AG08395 (cell line): ENCODE measurements at places on chromosomes 12 and 14.
A peak's percentile ranks its signal among the peaks of the same experiment; 100 is the strongest.

DNA sequence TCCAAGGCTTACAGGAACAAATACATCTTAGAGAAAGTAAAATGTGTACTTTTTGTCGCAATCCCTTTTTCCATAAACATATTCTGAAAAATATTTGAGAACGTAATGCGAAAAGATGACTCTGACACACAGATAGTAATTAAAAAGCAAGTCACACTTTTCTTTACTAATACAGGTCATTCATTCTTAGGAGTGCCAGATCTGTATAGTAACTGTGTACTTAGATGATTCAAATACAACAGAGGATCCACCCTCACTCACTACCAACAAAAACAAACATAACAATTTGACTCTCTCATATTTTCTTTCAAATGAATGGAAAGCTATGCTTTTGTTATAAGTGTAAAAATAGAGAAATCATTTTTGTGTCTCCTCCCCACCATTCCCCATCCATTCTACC is 795.4 kb downstream of the SLC6A15 start:
- no peak for DNase-seq

DNA sequence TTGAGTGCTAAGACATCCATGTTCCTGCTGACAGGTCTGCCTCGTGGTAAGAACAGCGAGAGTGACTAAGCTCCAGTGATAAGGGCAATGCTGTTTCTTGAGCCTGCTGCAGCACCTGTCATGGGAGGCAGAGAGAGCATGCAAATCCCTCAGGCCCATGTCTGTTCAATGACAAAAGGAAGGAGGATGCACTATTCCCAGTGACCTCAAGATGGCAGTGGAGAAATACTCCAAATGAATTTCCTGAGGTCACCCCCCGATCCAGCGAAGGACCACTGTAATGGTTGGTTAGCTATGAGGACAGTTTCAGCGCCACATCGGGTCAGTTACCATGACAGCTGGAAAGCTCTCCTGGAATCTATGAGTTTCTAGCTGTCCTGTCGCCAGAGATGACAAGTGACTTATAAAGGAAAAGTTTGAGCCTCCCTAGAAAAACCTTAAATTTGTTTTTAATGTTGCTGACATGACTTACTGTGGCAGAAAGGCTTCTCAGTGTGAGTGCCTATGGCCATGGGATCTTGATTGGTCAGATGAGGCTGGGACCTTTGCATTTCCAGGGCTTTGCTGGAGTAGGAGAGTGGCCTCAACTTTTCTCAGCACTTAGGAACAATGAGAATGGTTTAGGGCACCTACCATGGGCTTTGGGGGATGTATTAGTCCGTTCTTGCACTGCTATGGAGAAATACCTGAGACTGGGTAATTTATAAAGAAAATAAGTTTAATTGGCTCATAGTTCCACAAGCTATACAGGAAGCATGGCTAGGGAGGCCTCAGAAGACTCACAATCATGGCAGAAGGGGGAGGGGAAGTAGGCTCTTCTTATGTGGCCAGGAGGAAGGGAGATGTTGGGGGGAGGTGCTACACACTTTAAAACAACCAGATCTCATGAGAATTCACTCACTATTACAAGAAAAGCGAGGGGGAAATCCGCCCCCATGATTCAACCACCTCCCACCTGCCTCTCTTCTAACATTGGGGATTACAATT is 88.0 kb upstream of the TMEM260 start:
- peak; percentile 38 for DNase-seq

GRCh38 chr14:29865299-29865698 is 62.3 kb downstream of the PRKD1 start:
- no peak for DNase-seq

GRCh38 chr12:46811185-46811584 is 14.6 kb downstream of the SLC38A4 start:
- DNase-seq, result no peak

DNA sequence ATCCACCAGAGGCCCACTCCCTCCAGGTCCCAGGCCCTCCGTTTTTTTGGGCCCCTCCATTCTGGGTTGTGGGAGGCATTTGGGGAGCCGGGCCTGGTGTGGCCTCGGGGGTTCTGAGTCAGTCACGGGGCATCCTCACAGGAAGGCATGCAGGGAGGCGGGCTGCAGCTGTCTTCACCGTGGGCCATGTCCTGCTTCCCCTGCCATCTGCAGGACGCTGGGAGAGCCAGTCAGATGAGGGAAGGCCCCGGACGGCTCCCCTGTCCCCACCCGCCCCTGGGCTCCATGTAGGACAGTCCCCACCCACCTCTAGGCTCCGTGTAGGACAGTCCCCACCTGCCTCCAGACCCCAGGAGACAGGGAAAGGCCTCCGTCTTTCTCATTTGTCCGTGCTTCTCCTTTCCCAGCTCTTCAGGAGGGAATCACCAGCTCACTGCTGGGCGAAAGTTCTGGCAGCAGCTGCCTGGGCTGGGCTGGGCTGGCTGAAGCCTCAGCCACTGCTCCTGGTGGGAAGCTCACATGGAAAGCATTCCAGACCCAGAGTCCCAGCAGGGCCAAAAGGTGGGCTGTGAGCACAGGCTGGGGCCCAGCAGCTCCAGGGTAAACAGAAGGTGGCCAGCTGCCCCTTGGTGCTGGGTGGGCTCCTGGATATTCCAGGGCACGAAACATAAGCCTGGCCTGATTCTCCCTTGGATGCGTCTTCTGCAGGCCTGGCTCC is 217.8 kb downstream of the KIF26A start:
- DNase-seq, result no peak

DNA sequence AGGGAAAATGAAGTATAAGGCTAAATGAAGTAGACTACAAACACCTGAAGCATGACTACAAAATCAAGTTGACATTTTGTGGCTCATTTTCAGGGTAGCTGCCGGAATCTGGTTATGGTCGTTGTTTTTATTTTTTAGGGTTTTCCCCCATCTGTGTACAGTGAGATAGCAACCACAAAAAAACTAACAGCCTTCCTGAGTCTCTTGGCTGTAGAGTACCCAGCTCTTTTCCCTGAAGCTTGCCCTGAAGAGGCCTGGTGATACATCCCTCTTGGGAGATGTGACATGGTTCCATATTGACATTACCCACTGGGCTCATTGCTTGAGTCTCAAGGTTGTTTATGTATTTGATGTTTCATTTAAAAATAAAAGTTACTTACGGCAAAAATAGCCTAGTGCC is 424.0 kb downstream of the ZFP36L1 start:
- no peak for DNase-seq

DNA sequence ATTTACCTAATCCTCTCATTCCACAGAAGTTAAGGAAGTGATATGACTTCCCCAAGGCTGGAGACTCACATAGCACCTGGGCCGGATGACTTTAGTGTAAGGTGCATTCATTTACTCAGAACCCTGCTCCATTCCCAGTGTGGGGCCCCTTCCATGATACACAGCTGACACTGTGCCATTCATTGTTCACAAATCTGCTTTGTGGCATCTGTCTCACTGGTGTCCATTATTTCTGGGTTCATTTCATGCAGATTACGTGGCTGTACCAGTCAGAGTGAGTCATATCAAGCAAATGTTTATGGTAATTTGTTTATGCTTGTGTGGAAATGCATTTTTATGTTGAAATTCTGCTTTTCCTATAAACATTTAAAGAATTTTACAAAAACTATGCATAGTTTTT is 5.2 kb downstream of the ANO4 start:
- DNase-seq, result peak; percentile 24

DNA sequence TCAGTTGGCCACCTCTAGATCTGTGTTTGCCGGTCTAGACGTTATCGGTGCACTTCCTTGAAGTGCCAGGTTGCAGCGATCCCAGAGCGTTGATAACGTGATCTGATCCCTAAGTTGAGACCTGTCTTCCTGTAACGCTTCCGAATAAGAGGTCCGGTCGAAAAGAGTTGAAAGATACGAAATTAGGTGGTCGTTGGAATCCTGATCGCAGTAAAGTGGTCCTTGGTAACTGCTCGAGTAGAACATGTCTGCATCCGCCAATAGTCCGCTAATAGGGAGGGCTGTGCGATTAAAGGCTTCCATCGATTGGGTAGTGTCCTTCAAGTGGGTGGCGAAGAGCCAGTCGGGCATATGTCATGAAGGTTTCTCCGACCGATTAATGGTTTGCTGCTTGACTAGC is 2.7 kb downstream of the SRSF5 start:
- no peak for DNase-seq

DNA sequence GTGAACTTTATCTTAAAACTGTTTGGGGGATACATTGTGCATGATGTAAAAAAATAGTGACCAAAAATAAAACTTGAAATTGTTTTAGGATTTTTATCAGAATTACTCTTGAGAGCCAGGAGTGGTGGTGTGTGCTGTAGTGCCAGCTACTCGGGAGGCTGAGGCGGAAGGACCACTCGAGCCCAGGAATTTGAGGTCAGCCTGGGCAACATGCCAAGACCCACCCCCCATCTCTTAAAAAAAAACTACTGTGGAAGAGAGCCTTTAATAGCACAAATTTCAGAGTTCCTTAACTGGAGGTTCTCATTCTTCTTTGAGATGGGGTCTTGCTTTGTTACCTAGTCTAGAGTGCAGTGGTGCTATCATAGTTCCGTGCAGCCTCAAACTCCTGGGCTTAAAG is 21.5 kb downstream of the CPSF2 start:
- DNase-seq, result no peak

DNA sequence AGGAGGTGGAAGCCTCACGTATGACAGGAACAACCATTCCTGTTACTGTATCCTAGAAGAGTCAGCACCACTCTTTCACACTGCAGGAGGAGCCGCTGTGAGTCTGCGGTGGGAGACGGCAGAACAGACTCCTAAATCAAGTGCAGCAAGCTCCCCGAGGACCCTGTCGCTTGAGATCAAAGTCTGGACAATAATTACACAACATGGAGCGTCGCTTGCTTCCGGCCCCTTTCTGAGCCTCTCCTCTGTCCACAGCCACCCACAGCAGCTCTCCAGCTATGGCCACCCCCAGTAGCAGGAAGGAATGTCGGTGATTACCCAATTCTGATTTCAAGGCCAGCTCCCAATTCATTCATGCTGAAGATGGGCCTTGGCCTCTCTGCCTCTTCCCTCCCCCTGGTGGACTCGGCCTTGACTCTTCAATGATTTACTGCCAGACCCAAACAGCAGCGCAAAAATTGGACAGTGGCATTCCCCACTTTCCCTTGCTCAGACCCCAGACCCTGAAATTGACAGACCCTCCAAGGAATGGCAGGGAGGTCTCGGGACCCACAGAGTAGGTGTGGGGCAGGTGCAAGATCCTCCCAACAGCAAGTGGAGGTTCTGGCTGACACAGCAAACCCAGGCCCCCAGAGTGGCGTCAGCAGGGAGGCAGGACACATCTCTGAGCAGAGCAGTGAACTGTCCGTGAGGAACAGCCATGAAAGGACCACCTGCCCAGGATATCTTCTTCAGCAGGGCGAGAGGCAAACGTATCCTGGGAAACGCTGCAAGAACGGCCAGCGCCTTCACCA is 272.7 kb upstream of the DIO3 start:
- no peak for DNase-seq

GRCh38 chr14:52434955-52435354 is 117.3 kb downstream of the TXNDC16 start:
- no peak for DNase-seq

DNA sequence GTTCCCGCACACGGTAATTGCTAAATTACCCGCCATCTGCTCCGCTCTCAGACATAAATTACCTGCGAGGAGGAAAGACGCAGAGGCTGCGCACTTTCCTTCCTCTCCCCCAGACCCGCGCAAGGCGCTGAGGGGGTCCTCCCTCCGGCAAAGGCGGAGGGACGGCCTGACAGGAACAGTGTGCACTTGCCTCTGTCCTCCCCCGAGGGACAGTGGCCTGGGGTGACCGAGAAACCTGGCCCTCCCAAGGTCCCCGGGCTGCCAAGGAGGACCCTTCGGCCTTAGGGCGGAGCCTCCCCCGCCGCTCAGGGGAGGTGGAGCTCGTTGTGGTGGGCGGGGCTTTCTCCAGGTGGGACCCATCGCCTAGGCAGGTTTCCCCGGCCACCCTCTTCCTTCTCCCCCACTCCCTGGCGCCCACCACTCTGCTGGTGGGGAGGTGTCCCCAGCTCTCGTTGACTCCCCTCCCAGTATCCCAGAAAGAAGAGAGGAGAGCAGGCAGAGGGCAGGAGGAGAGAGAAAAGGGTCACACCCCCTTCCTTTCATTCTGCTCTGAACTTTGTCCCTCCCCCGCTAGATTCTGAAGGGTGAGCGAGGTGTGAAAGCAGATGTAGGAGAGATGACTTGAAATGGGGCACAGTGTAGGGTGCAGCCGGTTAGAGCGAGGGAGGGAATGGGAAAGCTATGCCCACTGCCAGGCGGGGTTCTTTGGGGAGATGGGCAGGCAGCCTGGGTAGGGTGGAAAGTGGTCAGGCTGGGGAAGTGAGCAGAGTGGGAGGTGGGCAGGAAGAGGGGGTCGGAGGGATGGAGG is 11.4 kb upstream of the CALCOCO1 start:
- no peak for DNase-seq

GRCh38 chr14:68506645-68507419 is 286.0 kb downstream of the ZFP36L1 start:
- no peak for DNase-seq
